Daoy (cell line): ENCODE measurements at places on chromosomes 16 and 17.

DNA sequence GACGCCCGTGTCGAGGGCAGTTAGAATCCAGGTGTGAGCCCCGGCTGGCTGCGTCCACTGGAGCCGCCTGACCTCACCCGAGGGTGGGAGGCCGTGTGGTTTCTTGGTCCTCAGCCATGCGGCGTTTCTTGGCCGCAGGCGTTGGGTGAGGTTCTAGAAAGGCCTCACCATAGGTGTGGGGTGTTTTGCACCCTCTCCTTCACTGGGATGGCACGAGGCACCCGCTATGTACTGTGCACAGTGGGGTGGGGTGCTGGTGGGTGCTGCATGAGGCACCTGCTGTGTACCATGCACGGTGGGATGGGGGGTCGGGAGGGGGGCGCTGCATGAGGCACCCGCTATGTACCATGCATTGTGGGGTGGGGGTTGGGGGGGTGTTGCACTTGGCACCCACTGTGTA, 169.6 kb downstream of the BANP start:
- DNase-seq: no peak

DNA sequence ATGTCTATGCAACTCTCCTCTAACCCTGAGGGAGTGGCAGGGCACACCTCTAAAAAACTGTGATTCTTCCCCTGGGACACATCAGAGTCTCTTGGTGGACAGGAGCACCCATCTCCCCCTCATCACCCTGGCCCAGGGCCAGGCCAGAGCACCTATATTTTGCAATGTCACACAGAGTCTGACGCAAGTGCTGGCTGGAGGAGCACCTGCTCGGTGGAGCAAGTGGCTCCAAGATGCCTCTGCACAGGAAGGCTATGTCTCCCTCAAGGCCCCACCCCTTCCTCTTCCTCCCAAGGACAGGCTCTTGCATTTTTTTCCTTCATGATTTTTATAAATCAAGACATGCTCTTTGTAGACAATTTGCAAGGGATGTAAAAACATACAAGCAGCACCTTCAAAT, 13.3 kb downstream of the SNN start:
- DNase-seq: no peak

DNA sequence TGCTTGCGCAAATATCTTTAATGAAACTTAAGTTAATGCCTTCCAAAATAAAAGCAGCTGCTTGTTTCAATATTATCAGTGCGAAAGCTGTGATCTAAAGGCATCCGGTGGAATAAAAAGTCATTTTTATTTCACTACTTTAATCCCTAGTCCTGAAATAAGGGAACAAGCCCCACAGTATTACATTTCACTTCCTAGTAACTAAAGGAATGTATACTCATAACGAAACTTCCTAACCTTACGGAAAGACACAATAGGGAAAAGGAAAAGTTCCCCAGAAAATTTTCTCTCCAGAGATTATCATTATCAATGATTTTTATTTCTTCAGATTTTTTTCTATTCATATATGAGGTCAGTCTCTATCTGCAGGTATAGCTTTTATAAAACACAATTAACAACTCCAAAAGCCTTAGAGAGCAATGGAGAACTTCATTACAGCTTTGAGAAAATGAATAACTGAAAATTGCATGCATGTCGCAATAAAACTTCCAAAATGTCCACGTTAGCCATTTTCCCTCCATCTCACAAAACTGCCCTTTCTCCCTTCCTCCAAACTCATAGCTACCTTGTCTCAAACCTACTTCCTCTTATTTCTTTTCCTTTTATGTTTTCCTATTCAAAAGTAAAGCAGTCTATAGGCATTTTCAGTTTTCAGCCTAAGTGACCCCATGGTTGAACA, 154.3 kb upstream of the MED13 start:
- no peak for DNase-seq

GRCh38 chr17:77869665-77870132, 88.8 kb upstream of the TNRC6C start:
- DNase-seq: no peak

DNA sequence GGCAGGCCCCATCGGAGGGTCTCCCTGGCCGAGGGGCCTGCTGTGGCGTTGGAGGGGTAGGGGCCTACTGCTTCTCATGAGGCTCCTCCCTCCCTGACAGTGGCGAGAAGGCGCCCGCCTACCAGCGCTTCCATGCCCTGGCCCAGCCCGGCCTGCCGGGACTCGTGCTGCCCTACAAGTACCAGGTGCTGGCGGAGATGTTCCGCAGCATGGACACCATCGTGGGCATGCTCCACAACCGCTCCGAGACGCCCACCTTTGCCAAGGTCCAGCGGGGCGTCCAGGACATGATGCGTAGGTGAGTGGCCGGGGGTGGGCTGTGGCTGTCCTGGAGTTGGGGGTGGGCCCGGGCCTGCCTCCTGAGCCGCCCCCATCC, 1.7 kb downstream of the CDT1 start:
- no peak for DNase-seq
